AG09319 (cell line): ENCODE measurements at places on chromosomes 16 and 17.

DNA sequence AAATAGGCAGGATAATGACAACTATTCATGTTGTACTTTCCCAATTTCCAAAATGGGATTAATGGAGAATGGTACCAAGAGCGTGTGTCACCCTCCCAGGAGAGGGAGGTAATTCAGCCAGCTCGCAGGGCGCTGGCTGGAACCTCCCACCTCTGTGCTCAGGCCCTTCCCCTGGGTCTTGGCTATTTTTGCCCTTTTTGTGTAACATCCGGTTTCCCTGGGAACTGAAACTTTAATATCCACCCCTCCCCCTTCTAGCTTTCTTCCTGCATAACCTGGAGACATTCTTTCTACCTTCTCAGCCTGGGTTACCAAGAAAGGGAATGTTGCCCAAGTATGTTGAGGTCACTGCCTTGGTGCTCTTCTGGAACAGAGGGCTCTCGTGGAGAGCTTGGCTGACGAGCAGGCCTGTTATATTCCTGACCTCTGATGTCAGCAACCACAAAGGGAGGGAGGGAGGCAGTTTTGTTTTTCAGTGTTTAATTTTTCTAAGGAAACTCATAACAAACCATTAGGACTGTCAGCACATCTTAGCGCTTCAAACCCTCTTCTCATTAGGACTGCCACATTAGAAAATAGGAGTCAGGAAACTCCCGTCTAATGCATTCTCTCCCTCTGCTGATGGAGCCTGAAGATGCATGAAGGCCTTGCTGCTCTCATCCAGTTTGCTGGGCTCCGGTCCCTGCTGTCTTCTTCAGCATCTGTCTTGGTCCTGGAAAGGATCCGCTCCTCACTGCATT lies 25.6 kb downstream of the ITGB3 start:
- peak; percentile 88 for DNase-seq

DNA sequence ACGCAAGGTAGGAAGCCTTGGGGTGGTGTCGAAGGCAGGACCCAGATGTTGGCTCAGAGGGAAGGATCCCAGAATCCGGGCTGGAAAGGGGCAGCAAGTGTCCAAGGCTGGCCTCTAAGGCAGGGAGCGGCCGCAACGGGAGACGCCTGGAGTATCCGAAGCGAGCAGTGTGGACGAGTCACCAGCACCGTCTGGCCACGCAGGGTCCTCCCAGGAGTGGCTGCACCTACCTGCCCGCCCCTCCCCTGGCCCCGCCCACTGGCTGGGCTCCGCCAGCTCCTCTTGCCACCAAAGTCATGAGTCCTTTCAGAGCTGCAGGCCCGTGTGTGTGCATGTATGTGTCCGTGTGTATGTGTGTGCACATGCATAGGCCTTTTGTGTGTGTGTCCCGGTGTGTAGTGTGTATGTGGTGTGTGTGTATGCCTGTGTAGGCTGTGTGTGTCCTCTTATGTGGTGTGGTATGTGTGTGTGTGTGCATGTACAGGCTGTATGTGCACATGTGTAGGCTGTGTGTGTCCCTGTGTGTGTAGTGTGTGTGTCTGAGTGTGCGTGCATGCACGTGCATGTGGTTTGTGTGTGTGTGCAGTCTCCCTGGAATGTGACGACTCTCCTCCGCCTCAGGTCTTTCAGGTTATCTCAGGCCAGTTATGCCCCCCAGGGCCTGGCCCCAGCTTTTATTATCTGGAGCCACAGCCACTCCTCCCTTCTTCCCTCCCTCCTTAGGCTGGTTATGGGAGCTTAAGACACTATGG lies at the start of gene PRSS8:
Gene PRSS8 (minus strand): TSS at position 193 of the 752 bp plus-strand sequence. CDS start 229 bp downstream, outside the sequence.
- DNase-seq, result no peak

GRCh38 chr16:51445250-51445649 lies 294.2 kb upstream of the SALL1 start:
- no peak for DNase-seq

DNA sequence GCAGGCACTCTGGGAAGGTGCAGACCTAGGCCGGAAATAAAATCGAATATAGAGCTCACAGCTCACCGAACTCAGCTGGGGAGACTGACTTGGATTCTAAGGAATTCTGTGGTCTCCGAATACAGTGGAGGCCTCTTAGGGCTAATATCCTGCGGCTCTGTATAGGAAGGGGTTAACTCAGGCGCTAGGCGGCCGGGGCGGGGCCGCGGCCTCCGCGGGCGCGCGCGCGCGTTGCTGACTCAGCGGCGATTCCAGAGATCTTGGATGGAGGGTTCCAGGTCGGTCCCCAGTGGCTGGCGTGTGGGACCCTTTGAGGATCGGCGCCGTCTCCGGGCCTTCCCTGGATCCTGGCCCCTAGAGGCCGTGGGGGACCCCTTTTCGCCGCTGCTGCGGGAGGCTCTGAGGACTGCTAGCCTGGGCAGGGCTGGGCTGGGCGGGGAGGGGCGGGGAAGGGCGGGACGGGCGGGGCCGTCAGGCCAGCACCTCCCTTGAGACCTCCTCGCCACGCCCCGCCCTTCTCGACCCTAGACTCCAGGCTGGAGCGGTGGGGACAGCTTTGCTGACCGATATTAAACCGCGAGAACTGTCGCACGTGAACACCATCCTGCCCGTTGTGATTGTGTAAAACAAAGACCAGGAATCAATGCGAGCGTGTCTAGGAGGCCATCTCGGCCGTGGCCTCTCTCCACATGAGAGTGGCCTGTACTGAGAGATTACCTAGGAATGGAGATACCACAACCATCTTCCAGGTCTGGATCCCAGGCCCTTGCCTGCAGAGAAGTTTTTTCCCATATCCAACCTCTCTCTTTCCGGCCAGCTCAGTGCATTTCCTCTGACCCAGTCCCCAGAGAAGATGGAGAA lies 1.4 kb upstream of the PLEKHH3 start:
- DNase-seq, result no peak

DNA sequence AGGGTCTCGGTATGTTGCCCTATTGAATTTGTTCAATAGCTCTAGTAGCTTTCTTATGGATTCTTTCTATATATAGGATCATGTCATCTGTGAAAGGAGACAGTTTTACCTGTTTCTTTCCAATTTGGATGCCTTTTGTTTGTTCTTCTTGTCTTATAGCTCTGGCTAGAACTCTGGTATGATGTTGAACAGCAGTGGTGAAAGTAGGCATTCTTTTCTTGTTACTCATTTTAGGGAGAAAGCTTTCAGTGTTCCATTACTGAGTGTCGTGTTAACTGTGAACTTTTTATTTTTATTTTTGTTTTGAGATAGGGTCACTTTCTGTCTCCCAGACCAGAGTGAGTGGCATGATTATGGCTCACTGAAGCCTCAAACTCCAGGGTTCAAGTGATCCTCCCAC lies 21.2 kb downstream of the EFCAB5 start:
- no peak for DNase-seq

DNA sequence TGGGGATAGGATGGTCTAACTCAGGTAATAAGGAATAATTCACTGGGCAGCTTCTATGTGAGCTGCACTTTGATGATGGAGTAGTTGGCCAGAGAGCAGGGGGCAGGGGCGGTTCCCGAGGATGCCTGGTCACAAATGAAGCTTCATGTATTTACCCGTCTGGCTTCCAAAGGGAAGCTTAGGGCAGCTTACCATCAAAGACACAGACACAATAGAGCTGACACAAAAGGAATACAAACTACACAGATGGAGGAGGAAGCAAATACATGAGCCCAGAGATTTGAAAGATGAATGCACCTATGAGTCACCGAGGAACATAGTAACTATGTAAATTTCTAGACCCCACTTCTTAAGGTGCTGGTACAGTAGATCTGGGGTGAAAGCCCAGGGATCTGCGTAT lies 8.7 kb upstream of the EMP2 start:
- DNase-seq, result no peak

GRCh38 chr16:46947900-46948547 lies 25.4 kb downstream of the DNAJA2 start:
- no peak for DNase-seq

- no peak for DNase-seq
Measured at GRCh38 chr17:29559640-29560039, 7.2 kb downstream of the ABHD15 start.

- no peak for DNase-seq
Measured at GRCh38 chr17:32191306-32191705, 49.0 kb downstream of the RHOT1 start.

DNA sequence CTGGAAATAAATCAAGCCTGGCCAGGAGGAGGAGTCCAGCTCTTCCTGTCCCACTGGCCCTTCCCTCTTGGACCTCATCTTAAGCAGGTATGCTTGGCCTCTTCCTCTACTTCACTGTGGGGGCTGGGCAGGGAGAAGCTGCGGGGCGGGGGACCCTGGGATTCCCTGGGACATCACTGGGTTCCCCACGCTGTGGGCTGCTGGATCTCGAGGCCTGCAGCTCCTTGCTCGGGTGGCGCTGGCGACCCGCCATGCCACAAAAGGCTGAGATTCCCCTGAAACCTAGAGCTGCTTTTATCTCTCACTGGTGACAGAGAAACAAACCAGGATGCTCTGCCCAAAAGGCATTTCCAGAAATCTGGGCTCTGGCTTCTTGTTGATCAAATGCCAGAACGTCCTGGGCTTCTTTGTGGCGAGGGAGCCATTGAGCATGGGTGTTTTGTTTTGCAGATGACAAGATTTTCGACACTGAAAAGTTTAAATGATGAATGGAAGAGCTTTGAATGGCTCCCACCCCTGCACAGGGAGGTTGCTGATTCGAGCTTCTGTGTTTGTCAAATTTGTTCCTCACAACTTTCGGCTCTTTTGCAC lies 8.6 kb upstream of the PGS1 start:
- no peak for DNase-seq

DNA sequence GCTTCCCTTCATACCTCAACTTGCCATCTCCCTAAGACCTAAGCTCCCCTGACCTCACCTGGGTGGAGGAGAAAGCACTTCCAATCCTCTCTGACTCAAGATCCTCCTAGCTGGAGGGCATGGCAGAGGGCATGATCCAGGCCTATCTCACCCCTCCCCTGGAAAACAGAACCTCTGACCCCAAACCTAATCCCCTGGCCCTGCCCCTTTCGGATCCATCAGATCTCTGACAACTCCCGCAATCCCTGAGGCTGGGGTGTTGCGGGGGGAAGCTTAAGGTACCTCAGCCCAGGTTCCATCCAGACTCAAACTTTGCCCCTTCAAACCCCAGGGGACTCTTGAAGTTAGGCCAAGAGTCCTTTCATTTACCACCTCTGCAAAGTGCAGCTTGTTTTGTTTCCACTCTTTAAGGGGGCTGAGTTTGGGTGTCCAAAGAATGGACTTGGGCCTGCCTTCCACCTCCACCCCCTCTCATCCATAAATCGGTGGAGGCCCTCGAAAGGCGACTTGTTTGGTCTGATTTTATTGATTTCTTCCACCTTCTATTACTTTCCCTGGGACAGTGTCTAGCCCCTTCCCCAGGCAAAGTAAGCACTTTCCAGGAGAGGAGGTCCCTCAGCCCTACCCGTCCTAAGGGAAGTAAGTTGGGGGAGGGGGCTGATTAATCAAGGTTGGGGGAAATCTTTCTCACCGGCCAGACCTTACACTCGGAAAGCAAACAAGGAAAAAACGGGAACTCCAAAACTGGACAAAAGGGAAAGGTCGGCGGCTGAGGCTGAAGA lies 2.6 kb downstream of the EPOP start:
- DNase-seq, result no peak

DNA sequence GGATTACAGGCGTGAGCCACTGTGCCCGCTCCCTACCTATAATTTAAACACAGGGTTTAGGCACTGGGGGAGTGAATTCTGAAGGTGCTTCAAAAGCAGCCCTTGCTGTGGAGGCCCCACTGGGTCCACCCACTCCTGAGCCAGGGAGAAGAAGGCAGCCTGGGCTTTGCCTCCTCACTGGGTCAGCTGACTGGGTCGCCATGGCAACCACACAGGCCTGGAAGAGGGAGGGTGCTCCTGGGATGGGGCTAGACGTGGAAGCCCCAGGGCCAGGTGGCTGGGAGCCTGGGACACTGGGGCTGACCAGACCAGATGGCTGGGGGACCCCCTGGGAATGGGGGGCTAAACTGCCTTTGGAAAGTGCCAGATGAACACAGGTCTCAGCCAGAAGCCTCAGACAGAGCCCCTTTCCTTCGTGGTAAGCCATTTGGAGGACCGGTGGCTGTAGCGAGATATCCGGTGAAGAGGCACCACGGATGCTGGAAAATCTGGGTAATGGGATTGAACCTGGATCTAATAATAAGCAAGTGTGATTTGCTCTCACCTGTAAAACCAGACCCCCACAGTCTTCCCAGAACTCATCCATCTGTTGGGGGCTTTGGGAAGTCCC lies 32.9 kb downstream of the TRARG1 start:
- DNase-seq, result no peak

GRCh38 chr16:56324406-56324805 lies 100.9 kb downstream of the AMFR start:
- DNase-seq, result no peak

GRCh38 chr17:72422204-72422504 lies 301.3 kb downstream of the SOX9 start:
- no peak for DNase-seq

- no peak for DNase-seq
Measured at GRCh38 chr17:17842111-17842876, 5.5 kb upstream of the SREBF1 start.

GRCh38 chr16:50247123-50247905 lies 19.0 kb upstream of the ADCY7 start:
- DNase-seq, result no peak

- DNase-seq, result no peak
Measured at GRCh38 chr16:86577314-86577971, 906 bp upstream of the FOXL1 start.

DNA sequence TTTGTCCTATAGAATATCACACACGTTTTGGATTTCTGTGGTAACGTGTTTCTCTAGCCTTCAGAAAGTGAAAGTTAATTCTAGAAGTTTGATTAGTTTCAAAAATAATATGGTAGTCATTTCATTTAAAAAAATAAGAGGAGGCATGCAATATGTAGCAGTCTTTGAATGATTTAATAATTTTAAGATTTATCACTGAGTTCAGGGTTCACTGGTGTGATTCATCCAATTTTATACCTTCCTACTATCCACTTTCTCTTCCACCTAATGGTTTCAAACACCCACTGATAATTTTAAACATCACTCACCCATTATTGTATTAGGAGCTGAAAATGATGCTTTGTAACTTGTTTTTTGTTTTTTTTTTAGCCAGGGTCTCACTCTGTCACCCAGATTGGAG lies 42.3 kb downstream of the CMC2 start:
- DNase-seq, result no peak

DNA sequence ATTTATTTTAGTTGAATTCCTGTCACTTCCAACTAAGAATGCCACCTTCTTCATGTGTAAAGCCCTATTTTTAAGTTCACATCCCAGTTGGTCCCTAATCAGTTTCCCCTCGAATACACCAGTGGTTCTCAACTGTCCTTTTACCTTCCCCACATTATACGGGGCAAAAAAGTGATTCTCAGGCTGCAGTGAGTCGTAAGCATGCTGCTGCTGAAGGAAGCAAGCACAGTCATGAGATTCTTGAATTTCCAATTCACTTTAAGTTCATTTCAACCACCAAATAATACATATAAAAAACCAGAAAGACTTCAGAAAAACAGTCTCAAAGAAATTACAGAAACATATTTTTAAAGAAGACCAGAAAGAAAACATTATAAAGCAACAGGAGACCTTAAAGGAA lies 47.9 kb downstream of the UBE2G1 start:
- no peak for DNase-seq
